Mesothelial cell of epicardium (in vitro differentiated cells): ENCODE measurements at places on chromosomes 16 and 17. TPM values are rescaled to one million over a fixed set of nuclear protein-coding genes. Genes with fewer than 3 reads are reported as not detected.

The FGF11 gene
- total RNA-seq: 24.8 to 26.8 TPM (median 26.5 TPM) in 3 replicates

The CYB5D1 gene
- total RNA-seq: 12.5 to 13.0 TPM (median 13.0 TPM) in 3 replicates

- peak overlapping the region; percentile 90 for H3K27ac ChIP-seq
- no peaks in the 10 kb centered on the region for H3K27me3 ChIP-seq
- no peak overlapping the region for H3K4me3 ChIP-seq
- DNase-seq: no peak
Observed at GRCh38 chr17:35254107-35254773, 11.4 kb downstream of the SLFN5 start.

DNA sequence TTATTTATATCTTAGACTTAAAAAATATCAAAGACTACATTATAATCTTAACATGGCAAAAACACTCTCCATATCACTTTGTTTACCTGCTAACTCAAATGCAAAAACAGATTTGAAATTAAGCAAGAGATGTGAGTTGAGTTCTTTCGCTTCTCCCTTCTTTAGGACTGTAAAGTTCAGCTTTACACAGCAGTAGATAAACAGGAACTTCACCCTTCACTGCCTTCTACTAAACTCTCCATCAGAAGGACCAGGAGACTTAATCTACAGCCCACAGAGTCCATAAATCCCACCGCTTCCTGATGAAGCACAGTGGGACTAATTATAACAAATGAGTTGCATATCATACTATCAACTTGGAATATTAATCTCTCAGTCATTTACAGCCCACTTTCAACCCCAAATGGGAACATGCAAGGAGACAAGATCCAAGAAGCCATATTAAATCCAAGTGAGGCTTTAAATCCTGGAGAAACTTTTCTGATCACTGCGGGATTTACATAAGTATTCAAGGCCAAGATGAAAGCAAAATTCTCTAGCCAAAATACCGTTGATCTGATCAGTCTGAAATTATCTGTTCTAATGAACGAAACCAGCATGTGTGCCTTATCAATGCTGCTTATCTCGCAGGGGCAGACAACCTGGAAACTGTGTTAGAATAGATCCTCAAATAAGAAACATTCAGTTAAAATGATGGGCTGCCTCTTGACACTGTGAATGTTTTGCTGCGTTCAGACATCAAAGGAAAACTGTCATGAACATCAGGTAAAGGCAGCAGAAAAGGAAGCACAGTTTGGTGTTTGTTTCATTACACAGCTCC lies 1.6 kb downstream of the AMFR start:
- H3K4me1 ChIP-seq: peaks cover 30% of the 10 kb centered on the region
- no peaks in the 10 kb centered on the region for H3K36me3 ChIP-seq
- no peak for DNase-seq
- H3K27me3 ChIP-seq: no peaks in the 10 kb centered on the region
- H3K27ac ChIP-seq: peak overlapping the region; percentile 88

The NPIPA8 gene
- total RNA-seq: 0.38 to 0.93 TPM (median 0.60 TPM) in 3 replicates

- H3K36me3 ChIP-seq: no peaks in the 10 kb centered on the region
- no peak overlapping the region for H3K4me3 ChIP-seq
- H3K27me3 ChIP-seq: peaks cover 46% of the 10 kb centered on the region
- no peak overlapping the region for H3K27ac ChIP-seq
Observed at GRCh38 chr16:89025636-89026035, 48.6 kb upstream of the CBFA2T3 start.

The ARHGAP44 gene
- total RNA-seq: 11.5 to 12.5 TPM (median 11.7 TPM) in 3 replicates

DNA sequence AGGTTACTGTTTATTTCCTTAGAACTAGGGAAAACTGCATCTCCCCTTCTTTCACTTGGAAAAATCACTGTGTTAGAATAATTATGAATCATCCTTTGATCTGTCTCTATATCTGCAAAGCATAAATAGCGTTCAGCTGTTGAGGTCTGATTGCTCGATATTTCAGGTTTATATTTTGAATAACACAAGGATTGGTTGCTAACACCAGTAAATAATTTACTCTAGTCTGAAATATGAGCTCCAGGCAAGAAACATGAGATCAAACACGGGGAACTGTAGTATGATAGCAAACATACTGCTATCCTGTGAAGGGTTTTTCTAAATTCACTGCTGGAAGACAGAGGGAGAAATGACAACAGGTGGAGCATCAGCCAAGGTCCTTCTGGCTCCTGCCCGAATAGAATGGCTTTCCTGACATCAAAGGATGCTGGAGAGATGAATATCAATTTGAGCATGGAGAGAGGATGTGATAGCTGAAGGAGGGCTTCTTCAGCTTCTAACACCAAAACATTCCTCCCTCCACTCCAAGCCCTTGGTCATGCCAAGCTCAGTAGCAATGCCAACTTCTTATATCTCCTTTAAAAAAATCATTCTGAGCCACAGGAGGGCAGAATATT lies 450.3 kb downstream of the SHISA9 start:
- no peak for DNase-seq
- H3K4me3 ChIP-seq: no peak overlapping the region
- no peaks in the 10 kb centered on the region for H3K36me3 ChIP-seq
- H3K27ac ChIP-seq: no peak overlapping the region
- H3K27me3 ChIP-seq: peaks cover 23% of the 10 kb centered on the region
- no peaks in the 10 kb centered on the region for H3K4me1 ChIP-seq

The MYH8 gene
- total RNA-seq: not detected in 3 replicates

The ZNF771 gene
- total RNA-seq: 10.7 to 12.6 TPM (median 11.8 TPM) in 3 replicates

DNA sequence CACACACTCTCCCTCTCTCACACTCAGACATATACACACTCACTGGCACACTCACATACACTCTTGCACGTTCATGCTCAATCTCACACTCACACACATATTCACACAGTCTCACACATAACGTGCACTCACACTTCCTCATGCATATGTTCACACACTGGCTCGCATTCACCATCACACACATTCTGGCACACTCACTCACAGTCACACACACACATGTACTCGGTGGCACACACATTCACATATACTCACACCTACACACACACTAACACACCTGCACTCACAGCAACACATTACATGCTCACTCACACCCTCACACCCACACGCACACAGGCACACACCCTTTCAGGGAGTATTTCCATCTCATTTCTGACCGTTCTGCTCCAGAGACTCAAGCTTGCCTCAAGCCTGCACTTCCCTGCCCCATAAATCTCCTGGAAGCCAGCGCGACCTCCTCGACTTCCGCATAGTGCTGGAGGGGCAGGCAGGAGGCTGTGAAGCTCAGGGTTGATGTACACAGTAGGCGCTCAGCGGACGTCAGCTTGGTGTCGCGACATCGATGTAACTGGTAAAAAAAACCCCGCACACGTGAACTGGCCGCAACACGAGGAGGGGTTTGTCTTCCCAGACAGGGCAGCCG lies 66.7 kb upstream of the FOXF1 start:
- H3K27ac ChIP-seq: no peak overlapping the region
- H3K36me3 ChIP-seq: no peaks in the 10 kb centered on the region
- H3K4me3 ChIP-seq: no peak overlapping the region
- peaks cover 8% of the 10 kb centered on the region for H3K4me1 ChIP-seq

The TBC1D3B gene
- total RNA-seq: 27.9 to 28.4 TPM (median 28.2 TPM) in 3 replicates

GRCh38 chr17:7515911-7516610 lies 31.9 kb downstream of the POLR2A start:
- H3K4me1 ChIP-seq: peaks cover 4% of the 10 kb centered on the region
- DNase-seq: no peak
- H3K27me3 ChIP-seq: no peaks in the 10 kb centered on the region
- peaks cover 16% of the 10 kb centered on the region for H3K36me3 ChIP-seq
- no peak overlapping the region for H3K4me3 ChIP-seq

GRCh38 chr17:64255764-64256163 lies 7.3 kb downstream of the TEX2 start:
- H3K36me3 ChIP-seq: no peaks in the 10 kb centered on the region
- no peak overlapping the region for H3K27ac ChIP-seq
- H3K4me1 ChIP-seq: peaks cover 42% of the 10 kb centered on the region
- no peaks in the 10 kb centered on the region for H3K27me3 ChIP-seq

The SLC2A4 gene
- total RNA-seq: 1.6 to 1.8 TPM (median 1.6 TPM) in 3 replicates
